ENCODE measurements at places on chromosomes 4 and X.

- no peak for DNase-seq
These were observed at the start of gene TRIM2 for GRCh38 chr4:153204247-153204671. Gene TRIM2 (plus strand): TSS chr4:153204443. CDS start chr4:153204531, 88 bp downstream.

DNA sequence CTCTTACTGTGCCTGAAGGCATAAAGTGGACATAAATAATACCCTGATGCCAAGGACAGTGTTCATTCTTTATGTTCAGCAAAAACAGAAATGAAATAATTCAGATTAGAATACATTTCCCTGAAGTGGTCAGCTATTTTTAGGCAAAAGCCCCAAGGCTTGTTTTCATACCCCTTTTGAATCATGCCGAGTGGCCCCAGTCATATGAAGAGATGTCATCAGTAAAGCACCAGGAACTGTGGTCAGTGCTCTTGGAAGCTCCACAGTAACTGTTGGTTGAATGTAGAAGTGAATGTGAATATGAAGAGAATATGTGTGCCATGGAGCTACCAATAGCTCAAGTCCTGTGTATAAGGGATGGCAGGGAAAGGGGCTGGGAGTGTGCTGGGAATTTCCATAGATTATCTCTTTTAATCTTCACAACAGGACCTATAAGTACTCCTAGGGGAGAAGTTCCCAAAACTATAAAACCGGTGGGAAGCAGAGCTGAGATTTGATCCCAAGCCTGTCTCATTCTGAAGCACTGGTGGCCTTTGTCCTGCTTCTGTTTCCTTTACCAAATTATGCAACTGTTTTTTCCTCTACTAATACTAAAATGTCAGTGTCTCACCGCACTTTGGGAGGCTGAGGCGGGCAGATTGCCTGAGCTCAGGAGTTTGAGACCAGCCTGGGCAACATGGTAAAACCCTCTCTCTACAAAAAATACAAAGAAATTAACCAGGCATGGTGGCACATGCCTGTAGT, 52.6 kb downstream of the FNIP2 start:
- no peak for DNase-seq

DNA sequence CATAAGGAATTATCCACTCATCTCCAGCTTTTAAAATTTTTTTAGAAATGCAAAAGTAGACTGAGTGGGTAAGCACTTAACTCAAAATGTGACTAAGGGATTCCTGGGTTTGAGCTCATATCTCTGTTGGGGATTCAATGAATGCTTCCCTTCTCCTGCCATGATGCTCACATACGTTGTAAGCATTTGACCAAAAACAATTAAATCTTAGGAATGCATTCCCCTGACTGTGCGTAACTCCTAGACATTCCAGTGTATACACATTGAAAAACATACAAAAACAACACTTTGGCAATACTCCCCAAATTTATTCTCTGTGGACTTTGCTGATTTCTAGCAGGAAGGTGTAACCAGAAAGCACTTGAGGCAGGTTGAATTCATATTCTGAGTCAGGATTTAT, 29.8 kb downstream of the SPANXA2 start:
- DNase-seq: no peak

DNA sequence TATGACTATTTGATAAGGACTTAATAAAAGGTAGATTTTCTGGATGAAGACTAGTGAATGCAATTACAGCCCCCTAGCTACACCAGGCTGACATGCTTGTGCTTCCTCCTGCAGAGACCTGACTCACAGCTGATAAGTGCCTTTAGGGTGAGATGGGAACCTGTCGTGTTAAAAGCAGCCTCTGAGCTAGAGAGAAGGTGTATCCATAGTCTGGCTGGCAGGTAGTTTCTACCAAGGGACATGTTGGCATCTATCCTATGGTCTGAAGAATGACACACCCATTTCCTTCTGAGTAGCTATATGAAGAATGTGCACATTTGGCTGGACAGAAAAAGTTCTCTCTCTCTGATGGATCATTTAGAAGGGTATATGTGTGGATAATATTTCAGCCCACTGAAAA, 64.1 kb downstream of the PARM1 start:
- DNase-seq: peak; percentile 8

GRCh38 chr4:7156328-7156727, 36.0 kb upstream of the SORCS2 start:
- no peak for DNase-seq

DNA sequence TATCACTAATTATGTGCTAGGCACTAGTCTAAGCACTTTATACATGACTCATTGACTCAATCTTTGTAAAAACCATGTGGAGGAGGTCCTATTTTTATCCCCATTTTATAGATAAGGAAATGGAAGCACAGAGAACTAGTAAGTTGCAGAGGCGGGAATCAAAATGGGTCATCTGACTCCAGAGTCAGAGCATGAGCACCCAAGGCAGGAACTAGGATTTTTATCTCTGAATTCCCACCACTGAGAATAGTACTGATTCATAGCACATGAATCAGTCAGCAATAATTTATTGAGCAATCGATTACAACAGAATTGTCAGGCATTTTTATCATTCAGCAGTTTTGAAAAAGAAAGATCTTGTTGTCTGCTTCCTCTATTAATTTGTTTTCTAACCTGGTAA, 19.3 kb downstream of the SCARB2 start:
- DNase-seq: peak; percentile 96

DNA sequence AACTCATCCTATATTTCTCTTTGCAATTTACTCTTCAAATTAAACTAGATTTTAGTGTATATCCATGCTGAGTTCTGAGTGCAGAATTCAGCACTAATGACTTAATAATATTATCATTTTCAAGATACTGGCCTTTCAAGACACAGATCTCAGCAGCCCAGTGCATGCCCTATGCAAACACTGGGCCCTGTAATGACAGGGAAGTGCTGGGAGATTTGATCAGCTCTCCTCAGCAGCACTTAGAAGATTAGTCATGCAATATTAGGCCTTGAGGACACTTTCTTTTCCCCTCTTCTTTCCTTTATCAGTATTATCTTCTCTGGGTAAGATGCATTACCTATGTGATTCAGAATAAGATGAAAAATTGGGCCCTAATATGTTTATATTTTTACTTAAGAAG, 207.1 kb downstream of the PPP3CA start:
- no peak for DNase-seq

DNA sequence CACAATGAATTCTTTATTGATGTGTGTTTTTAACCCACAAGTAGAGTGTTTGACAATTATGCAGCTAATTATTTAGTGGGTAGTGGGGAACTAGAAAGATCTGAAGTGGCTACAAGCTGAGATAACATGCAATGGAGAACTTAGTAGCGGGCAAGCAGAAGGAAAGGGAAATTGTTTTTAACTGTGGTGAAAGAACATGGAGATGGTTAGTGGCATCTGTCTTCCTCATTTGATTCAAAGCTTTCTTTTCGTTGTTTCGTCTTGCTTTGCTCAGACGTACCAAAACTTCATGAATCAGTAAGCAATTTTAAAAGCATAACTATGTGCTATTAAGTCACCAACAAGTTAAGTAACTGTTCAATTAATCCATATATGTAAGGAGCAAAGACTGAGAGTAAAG, 169.9 kb downstream of the BANK1 start:
- DNase-seq: no peak

DNA sequence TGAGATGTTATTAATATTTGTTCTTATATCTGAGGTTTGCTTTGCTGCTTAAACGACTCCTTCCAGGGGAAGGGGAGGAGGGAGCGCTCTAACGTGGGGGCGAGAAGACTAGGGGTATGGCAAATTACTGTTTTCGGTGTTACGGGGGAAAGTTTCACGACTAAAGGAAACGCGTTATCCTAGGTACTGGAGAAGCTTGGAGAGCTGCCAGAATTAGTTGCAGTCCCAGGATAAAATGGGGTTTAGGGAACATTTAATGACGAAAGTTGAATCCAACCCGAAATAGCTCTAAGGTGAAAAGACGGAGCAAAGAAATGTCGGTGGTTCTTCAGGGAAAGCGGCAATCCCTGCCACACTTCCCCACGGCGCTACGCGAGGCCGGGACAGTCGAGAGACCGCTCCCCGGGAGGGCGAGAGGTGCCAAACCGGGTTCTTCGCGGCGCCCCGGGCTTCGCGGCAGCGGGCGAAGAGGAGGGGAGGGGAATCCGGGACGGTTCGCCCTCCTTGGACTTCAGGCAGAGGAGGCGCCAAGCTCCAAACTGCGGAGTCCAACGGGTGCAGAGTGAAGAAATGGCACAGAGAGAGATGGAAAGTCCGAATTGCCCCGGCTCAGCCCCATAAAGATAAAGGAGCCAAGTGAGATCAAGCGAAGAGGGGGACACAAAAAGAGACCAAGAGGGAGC, 724 bp downstream of the THOC2 start:
- no peak for DNase-seq

DNA sequence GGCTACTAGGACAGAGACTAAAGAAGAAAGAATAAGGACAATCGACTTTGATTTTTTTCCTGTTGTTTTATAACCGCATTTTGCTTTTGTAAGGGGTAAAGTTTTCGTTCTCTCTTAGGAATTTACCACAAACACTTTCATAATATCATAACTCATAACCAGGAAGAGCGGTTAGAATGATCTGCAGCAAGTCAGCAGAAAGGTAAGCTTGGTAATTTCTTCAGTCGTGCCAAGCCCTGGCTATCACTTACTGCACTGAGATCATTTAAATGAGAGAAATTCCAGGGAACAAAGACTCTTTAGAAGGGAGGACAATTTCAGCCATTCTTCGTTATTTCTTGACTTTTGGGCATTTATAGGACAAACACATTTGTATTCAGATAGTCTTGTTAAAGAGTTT, 258.1 kb downstream of the UNC5C start:
- DNase-seq: peak; percentile 79

All from mammary epithelial cell (primary cell).